ENCODE measurements at places on chromosomes 1 and 21.

DNA sequence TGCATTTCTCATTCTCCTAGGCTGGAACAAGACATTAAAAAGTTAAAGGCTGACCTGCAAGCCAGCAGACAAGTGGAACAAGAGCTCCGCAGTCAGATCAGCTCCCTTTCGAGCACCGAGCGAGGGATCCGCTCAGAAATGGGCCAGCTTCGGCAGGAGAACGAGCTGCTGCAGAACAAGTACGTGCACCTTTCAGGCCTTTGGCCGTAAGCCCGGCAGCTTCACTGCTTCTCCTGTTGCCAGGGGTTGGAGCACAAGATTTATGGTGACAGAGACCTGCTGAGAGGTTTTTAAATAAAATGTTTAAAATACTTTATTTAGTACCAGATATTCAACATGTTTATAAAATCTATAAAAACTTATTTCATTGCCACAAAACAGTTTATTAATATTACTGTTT lies 53.4 kb downstream of the MACO1 start:
- DNase-seq: no peak

GRCh38 chr1:222788402-222789156 lies 26.3 kb upstream of the DISP1 start:
- DNase-seq: no peak

DNA sequence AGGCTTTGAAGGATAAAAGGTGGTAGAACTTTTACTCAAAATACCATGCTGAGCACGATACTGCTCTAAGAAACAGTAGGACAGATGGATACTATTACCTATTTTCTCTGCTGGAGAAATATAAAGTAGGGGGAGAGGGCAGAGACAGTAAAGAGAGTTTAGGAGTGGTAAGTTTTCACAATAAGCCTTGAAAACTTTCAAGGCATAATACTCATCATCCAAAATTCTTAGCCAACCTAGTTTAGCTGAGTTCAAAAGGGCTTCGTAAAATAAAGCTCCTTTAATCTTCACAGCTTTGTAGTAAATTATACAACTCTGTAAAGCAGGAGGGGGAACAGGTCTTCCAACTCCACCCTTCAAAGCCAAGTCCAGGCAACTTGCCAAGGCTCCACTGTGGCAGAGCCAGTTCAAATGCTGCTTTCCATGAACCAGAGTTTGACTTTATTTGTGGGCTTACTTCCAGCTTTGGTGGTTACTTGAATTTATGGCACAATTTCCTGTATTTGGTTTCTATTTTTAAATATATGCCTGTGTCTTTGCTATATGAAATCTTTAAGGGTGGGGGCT lies 15.5 kb downstream of the TEX38 start:
- no peak for DNase-seq

DNA sequence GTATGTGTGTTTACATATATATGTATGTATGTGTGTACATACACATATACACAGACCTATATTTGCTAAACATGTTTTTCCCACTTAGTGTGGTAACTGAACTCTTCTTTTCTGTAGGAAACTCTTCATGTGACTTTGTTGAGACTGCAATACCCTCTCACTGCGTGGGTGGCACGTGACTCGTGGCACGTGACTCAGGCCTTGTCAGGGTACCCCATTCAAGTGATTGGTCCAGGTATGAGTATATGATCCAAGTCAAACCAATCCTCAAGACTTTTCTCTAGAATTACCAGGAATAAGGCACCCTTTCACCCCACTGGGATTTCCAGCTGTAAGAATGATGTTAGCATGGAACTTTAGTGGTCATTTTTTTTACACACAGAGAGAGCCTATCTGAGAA lies 149.2 kb upstream of the KCNK2 start:
- peak; percentile 35 for DNase-seq

Measured in stimulated activated CD8-positive, alpha-beta memory T cell treated with anti-CD3 and anti-CD28 coated beads, Interleukin-4, amount 100 ng/mL, for 48 hours (primary cell).